ENCODE measurements at places on chromosomes 1 and 21.

- DNase-seq = peak; percentile 66
These were observed 103.7 kb upstream of the PRMT6 start for GRCh38 chr1:106952776-106953175.

DNA sequence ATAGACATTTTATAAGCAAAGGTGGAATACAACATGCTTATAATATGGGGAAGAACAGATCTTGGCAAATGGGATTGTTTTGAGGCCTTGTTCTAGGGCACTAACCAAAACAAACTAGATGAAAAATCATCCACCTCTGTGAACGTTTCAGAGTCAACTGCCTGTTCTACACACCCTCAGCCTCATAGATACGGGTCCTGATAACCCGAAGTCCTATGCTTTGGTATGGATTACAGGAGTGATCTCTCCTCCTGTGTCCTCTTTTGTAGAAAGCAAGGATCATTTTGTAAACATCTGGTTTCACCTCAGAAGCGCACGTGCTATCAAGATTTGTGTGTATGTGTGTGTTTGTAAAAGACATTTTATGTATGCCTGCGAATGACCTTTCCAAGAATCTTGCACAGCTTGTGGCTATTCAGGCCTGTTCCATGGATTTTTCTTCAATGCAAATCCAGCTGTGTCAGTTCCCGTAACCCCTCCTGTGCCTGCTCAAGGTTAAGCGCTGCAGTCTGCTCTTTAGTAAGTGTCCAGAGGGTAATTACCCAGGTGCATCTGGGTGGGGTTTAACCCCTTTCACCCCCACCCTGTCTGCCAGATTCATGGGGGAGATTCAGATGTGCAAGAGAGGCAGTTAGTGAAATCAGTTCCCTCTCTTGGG lies 132.4 kb downstream of the ROR1 start:
- DNase-seq = no peak

DNA sequence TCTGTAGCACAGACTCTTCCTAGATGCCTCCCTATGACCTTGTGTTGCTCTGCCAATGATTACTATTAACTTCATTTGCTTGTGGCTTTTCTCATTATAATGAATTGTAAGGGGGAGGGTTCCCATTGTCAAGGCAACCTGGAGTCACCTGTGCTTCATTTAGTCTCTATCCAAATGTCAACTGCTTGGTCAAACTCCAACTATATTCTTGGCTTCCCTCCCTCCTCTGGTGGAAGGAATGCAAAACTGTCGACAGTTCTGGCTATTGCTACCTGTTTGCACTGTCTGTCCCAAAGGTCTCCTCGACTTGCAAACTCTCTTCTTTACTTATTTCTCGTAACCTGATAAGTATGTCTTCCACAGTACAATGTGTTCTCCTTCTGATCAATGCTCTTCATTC lies 100.3 kb downstream of the CACNA1E start:
- no peak for DNase-seq

DNA sequence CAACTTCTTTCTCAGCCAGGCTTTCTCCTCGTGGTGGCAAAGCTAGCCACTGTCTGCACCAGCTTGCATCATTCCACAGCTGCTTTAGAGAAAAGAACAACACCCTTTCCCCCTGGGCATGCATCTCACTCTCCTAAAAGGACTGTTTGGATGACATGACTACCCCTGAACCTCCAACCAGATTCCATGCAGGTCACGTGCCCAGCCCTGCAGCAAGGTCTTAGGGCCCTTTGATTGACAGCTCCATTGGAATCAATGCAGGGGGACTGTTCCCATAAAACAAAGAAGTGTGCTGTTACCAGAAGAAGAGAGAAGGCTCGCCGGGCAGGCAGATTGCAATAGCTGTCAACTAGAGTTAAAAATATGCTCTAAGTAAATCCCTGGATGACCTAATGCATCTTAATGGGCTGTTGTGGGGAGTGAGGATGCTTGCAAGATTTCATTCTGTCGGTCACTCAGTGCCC lies 24.4 kb downstream of the KCNA2 start:
- no peak for DNase-seq

GRCh38 chr21:42199868-42200463 lies 19.0 kb upstream of the ABCG1 start:
- DNase-seq = peak; percentile 55
